ENCODE measurements at places on chromosomes 4 and X. TPM values are rescaled to one million over a fixed set of nuclear protein-coding genes. Genes with fewer than 3 reads are reported as not detected.

The UGT2B15 gene
- total RNA-seq, result not detected

The ENPP6 gene
- not detected for total RNA-seq

DNA sequence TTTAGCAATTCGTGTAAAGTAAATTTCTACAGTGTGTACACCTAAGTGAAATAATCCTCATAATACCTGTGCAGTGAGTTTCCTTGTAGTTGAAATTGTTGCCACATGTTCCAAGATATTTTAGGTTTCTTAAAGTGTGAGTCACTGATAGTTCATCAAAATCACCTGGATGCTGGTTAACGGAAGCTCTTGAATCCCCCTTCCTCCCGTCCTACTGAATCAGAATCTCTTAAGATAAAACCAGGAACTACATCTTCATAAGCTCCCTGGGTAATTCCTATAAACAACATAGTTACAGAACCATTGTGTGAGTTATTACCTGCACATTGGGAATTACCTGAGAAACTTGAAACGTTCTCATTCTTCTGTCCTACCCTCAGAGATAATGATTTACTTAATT lies 197.4 kb upstream of the HS3ST1 start:
- no peaks in the 10 kb centered on the region for H3K4me1 ChIP-seq
- DNase-seq, result no peak
- no peaks in the 10 kb centered on the region for H3K27me3 ChIP-seq
- no peak overlapping the region for H3K4me3 ChIP-seq
- H3K36me3 ChIP-seq, result no peaks in the 10 kb centered on the region
- H3K27ac ChIP-seq, result no peak overlapping the region

GRCh38 chr4:141721174-141721573 lies 84.8 kb downstream of the IL15 start:
- no peak overlapping the region for H3K4me3 ChIP-seq
- no peaks in the 10 kb centered on the region for H3K27me3 ChIP-seq
- no peak for DNase-seq
- no peaks in the 10 kb centered on the region for H3K4me1 ChIP-seq
- no peaks in the 10 kb centered on the region for H3K36me3 ChIP-seq

DNA sequence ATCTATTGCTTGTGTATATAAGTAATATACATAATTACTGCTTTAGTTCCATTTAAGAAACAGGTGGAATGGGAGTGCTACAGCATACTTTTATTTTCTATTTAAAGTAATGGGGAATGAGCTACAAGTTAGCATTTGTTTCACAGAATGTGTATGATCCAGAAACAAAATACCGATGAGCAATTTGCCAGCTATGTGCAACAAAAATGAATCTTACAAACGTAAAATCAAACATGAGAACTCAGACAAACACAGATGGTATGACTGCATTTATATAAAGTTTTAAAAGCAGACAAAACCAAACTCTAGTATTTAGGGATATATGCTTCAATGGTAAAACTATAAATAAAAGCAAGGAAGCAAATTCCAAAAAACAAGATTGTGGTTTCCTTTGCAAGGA lies 141.7 kb downstream of the PAPSS1 start:
- no peak overlapping the region for H3K4me3 ChIP-seq
- no peak for DNase-seq
- H3K4me1 ChIP-seq, result no peaks in the 10 kb centered on the region
- no peaks in the 10 kb centered on the region for H3K36me3 ChIP-seq
- no peak overlapping the region for H3K27ac ChIP-seq

DNA sequence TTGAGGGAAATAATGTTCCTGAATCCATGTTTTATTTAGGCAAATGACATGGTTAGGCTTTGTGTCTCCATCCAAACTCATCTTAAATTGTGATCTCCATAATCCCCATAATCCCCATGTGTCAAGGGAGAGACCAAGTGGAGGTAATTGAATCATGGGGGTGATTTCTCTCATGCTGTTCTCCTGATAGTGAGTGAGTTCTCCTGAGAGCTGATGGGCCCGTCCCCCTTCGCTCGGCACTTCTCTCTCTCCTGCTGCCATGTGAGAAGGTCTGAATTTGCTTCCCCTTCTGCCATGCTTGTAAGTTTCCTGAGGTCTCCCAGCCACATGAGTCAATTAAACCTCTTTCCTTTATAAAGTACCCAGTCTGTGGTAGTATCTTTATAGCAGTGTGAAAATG lies 563.0 kb upstream of the NR3C2 start:
- H3K4me1 ChIP-seq, result no peaks in the 10 kb centered on the region
- DNase-seq, result no peak
- no peaks in the 10 kb centered on the region for H3K27me3 ChIP-seq
- H3K4me3 ChIP-seq, result no peak overlapping the region
- no peak overlapping the region for H3K27ac ChIP-seq

The RPS6KA6 gene
- total RNA-seq, result not detected

DNA sequence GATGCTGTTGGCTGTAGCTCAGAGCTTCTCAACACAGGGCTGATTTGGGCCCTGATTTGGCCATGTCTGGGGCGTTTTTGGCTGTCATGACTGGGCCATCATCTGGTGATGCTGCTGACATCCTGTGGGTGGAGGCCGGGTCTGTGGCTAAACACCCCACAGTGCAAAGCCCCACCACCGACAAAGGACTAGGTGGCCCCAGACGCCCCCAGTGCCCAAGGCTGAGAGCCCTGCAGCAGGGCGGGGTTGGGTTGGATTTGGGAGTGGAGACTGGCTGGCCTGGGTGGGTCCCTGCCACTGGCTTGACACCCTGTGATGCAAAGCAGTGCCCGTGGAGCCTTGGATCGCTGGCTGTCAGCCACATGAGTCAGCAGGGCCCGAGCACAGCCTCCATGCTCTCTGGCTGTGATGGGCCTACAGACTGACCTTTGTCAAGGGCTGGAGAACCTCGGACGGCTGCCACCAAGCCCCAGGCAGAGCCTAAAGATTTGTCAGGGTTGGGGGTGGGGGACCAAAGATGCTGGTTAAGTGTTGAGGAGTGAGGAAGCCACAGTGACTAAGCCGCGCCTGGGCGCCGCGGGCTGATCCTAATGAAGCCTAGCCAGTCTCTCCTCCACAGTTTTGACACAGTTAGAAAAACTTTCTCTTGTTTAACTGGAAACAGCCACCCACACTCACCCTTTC lies 28.3 kb downstream of the CYTL1 start:
- H3K27me3 ChIP-seq, result peaks cover 17% of the 10 kb centered on the region
- no peaks in the 10 kb centered on the region for H3K4me1 ChIP-seq
- H3K36me3 ChIP-seq, result no peaks in the 10 kb centered on the region
- H3K4me3 ChIP-seq, result no peak overlapping the region
- H3K27ac ChIP-seq, result no peak overlapping the region

The ITM2A gene
- total RNA-seq, result not detected

The GUCY1A1 gene
- total RNA-seq, result not detected

DNA sequence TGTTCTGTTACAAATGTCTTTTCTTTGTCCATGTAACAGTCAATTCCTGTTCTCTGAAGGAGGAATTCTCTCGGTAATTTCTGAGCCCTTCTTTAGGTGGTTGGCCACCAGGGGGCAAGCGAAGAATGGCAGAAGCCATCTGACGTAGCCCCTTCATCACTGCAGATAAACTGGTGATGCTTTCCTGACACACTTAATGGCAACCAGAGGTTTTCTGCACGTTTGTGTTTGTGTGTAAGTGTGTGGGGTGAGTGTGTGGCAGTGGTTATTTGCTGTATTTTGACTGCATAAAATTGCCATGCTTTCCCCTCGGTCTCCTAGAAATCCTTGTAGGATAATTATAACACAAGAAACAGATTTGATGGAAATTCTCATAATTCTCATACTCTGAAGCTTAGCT lies 64.8 kb upstream of the STOX2 start:
- H3K4me1 ChIP-seq, result no peaks in the 10 kb centered on the region
- no peak overlapping the region for H3K27ac ChIP-seq
- no peaks in the 10 kb centered on the region for H3K36me3 ChIP-seq
- peak; percentile 60 for DNase-seq
- H3K4me3 ChIP-seq, result no peak overlapping the region
- no peaks in the 10 kb centered on the region for H3K27me3 ChIP-seq

GRCh38 chr4:17197070-17197469 lies 298.6 kb upstream of the LDB2 start:
- H3K4me3 ChIP-seq, result no peak overlapping the region
- no peak overlapping the region for H3K27ac ChIP-seq
- no peaks in the 10 kb centered on the region for H3K36me3 ChIP-seq
- H3K4me1 ChIP-seq, result no peaks in the 10 kb centered on the region
- DNase-seq, result no peak
